DMS79 treated with DMSO at 0.1 percent for 48 hours (cell line): ENCODE measurements at places on chromosomes 6 and 20.

GRCh38 chr6:31465185-31465536 lies 32.8 kb upstream of the MICB start:
- DNase-seq, result no peak

DNA sequence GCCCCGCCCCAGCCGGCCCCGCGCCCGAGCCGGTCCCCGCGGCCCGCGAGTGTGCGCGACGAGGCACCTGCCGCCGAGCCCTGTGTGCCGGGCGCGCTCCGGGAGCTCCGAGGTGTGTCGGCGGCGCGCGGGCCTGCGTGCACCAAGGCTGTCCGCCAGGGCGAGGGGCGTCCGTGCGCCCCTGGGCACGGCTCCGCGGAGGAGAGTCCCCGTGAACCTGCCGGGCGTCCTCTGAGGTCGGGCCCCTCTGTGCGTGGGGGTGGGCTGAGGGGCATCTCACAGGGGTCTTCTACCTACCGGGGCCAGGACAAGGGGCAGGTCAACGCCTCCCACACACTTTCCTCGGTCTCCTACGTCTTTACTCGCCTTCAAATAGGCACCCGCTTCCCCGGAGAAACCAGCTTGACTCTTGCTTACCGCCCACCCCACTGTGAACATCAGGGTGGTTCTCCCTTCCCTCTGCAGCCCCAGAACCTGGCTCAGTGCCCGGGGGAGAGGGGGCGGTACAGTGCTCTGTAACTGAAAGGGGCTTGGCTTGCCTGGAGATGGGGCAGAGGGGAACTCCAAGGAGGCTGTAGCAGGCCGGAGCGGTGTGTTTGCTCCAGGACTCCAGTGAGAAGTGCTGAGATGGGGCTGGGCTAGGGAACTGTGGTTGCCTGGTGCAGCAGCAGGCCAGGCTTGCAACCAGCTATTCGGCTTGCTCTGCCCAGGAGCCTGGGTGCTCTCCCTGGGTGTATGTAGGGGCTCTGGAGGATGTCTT lies at the start of gene SAMD10:
Gene SAMD10, minus strand, starts transcription at position 86 of the 760 bp plus-strand sequence. CDS start 175 bp downstream, outside the sequence.
- peak; percentile 80 for DNase-seq

DNA sequence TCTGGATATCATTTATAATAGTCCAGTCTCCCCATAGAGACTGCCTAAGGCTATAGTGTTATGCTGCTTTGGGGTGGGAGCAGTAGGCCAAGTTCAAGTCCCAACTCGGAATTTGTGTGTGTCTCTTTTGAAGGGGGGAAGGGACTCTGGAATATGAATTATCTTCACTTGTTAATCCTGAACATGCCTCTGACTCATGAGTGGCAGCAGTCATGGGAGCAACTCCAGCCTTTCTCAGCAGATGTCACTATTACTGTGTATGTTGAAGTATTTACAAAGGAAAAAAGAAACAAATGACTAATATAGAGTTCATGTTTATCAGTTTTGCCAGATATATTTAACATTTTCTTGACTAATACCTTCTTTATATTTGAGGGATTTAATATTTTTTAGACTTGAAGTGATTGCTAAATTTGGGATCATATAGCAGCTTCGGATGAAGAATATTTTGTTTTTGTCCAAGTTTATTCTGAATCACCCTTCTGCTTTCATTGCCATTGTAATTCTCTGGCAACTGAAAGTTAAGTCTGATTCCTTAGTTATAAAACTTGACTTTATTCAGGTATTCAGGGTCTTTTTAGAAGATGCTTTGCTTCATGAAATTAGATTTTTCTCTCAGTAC lies 23.4 kb downstream of the FAM217A start:
- no peak for DNase-seq

- DNase-seq, result no peak
Observed at GRCh38 chr6:90859056-90859455, 272.2 kb upstream of the MAP3K7 start.

GRCh38 chr6:95545226-95545625 lies 32.1 kb upstream of the MANEA start:
- DNase-seq, result no peak

DNA sequence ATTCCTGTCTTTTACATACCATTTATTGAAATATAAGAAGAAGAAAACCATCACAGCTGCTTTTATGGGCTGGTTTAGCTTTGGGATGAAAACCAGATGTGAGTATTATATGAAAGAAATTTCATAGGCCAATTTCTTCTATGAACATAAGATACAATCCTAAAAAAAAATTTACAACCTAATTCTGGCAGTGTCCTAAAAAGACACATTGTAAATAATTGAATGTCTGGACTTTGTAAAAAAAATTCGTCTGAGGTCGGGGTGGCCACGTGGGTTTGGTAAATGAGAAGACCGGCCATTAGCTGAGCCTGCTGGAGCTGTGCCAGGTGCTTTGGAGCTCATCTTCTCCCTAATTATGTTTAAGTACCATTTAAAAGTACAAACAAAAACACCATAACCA lies 26.8 kb downstream of the DACT2 start:
- DNase-seq, result peak; percentile 74

GRCh38 chr6:3735029-3735605 lies 16.4 kb downstream of the PXDC1 start:
- no peak for DNase-seq

DNA sequence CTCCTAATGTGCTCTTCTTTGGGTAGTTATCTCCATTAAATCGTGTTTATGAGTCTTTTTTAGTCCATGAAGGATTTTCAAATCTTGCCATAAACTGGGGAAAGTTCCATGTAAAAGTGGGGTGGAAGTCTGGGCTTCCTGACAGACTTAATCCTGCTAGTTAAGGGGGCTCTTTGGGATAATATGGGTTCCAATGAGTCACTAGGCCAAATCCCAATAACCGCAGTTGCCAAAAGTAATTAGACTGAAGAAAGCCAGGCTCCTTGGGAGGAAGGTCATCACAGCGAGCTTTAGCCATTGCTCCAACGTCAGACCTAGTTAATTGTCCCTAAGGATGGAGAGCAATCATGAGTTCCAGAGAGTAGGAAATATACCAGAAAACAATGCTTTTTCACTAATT lies 10.8 kb downstream of the RSPO3 start:
- DNase-seq, result no peak

DNA sequence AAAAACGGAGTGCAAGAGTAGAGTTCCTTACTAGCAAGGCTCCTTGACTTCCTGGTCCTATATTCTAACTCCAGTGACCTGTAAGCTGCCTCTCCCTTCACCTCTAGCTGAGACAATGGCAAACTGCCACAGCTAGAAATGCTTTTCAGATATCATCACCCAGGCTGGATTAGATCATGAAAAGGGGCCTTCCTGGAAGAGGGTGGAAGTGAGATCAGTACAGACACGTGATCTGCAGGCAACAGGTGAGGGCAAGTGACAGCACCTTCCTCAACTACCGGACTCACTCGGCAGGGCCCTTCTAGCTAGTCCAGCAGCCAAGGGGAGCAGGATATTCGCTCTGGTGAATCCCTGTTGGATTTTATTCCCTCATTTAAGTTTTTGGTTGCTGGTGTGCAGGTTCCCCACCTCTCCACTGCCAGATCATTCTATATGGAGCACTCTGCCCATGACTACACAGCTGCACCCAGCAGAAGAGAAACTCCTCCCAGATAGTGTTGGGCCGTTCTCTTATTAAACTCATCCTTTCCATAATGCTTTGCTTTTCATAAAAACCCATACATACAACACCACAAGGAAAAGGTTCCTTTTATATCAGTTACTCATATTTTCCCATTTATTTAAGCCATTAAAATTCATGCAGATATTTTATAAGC lies 26.4 kb upstream of the FAM83C start:
- no peak for DNase-seq

DNA sequence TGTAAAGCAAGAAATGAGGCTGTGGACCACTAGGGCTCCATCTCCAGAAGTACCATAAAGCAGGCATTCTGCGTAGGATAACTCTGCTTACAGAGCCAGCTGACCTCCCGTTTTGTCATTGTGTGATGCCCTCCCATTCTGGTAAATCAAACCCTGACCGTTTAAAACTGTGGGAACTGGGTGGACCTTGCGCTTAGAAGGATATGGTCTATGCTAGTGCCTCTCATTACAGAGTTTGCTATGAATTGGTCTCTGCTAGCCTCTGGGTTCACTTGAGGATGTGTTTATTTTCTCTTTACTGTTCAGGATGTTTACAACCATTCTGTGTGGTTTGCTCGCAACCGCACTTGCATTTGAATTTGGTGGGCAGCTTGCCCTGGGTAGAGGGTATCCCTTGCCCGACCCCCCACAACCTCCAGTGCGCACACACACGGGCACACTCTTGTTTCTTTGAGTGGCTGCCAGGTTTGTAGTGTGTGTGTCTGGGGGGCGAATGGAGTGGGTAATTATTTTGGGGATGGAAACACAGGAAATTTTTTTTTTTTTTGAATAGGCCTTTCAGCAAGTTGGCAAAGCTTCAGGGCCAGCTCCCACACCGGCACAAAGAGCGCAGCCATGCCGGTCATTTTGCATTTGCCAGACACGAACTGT lies 198.3 kb downstream of the JARID2 start:
- DNase-seq, result peak; percentile 61

DNA sequence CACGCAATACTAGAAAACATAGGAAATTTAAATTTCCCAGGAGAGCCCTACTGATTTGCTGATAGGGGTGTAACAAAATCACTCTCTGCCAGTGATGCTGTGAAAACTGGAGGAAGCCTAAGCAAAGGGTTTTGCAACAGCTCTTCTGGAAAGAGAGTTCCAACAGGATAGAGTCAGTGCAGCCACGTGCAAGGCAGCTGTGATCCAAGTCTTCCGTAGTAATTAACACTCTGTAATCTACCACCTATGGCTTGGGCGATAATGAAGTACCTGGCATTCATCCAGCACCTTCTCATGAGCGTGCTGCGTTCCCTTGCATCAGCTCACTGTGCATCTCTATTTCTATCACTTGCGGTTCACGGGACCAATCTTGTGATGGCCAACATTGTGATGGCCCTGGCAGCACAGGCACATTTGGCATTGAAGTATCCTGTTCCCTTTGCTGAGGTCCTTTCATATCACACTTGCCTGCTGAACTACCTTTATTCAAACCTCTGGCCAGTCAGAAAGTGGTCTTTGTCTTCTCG lies 48.2 kb downstream of the IRF4 start:
- no peak for DNase-seq

DNA sequence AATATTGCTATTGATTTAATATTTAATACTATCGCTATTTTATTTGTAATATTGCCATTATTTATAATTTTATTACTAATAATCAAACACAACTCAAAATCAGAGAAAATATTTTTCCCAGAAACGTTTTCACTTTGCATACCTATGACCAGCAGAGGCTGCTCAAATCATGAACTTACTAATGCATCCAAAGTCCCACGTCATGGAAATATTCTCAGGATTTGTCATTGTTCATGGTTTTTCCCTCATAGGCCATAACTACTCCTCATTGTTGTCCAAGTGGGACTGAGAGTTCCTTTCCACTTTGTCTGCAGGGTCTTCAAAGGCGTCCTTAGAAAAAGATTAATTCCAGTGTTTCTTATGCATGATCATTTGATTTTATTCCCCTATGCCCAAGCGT lies 344.8 kb downstream of the THBS2 start:
- DNase-seq, result no peak

DNA sequence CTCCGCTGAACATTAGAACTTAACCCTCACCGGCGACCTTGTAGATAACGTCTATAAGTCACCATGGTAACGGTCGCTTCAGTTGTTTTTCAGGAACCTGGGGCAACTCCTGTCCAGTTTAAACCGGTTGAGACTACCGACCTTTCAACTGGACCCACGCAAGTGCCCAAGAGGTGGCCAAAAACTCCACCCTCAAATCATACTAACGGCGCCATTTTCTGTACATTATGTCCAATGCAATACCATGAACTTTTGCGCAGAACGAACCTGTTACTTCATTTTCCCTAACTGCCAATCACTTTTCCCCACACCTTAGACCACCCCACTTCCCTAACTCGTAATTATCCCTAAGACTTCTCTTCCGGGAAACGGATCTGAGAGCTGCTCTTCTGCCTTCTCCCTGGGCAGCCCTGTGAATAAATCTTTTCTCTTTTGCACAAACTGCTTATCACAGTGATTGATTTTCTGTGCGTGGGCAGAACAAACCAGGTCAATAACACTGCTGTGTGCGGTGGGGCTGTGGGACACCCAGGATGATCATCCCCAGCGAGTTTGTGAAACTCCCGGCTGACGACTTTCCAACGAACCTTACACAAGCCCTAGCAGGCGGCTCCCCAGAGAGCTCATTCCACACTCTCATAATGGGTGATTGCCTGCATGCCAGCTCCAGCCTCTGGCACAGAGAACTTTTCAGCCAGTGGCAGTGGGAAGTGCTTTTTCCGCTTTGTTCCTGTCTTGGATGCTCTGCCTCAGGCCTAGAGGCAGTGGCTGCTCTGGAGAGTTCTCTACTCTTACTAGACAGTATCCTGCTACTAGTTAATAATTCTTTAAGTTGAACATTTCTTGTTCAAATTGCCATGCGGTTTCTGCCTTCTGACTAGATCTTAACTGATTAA lies 28.6 kb downstream of the GPX5 start:
- DNase-seq, result no peak
